ENCODE measurements at places on chromosomes 4 and X.

DNA sequence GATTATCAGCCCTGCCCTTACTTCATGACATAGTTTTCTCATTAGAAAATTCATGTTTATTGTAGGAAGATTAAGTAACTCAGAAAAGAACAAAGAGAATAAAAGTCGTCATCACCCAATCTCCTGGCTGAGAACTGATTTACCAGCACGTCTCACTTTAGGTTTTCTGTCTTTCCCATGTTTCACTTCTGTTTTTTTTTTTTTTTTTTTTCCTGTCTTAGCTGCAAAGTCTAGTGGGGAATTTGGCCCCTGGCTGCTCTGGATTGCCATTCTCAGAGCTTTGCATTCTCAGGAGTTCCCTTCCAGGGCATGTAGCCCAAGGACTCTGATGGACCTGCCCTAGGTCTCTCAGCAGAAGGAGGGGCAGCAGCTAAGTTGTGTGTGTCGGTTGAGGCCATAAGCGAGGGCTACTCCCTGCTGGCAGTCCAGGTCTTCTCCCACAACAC lies 57.8 kb downstream of the TMEM131L start:
- DNase-seq: no peak

DNA sequence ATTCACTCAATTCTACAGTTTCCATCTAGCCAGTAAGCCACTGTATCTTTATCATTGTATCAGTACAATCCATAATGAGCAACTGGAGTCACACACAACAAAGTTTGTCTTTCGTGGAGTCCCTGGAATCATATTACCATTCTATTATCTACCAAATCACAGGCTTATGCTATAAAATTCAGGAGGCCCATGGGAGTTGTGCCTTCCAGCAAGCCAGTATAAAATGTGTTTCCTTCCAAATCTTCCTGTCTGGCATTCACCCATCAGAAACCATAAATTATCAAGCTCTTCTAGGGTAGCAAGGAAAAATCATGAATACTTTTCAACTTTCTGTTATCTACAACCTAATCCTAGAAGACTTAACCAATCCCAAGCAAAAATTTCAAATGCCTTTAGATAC lies 1383.3 kb upstream of the PCDH7 start:
- DNase-seq: no peak

- no peak for DNase-seq
Observed at GRCh38 chr4:16938512-16939040, 40.1 kb upstream of the LDB2 start.

DNA sequence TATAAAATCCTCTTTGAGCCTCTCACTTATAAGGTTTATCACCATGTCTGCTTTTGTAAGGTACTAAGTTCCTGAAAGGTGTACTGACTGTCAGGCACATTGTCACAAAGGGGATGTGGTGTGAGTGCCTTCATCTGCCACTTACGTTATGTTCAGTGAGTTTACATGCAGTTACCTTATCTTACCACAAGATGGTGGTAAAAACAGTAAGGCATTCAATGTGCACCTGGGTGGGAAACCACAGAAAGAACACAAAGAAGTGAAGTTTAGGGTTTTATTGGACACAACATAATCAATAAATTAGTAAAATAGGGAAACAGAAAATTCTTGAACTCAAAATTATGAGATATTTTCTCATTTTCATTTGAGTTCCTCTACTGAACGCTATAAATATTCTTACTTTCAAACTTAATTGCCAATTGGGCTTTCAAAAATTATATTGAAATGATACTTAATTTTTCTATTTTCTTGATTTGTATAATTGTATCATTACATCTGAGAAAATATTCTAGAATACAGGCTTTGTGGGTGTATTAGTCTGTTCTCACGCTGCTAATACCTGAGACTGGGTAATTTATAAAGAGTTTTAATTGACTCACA lies 650.8 kb downstream of the PCDH7 start:
- DNase-seq: peak; percentile 73

DNA sequence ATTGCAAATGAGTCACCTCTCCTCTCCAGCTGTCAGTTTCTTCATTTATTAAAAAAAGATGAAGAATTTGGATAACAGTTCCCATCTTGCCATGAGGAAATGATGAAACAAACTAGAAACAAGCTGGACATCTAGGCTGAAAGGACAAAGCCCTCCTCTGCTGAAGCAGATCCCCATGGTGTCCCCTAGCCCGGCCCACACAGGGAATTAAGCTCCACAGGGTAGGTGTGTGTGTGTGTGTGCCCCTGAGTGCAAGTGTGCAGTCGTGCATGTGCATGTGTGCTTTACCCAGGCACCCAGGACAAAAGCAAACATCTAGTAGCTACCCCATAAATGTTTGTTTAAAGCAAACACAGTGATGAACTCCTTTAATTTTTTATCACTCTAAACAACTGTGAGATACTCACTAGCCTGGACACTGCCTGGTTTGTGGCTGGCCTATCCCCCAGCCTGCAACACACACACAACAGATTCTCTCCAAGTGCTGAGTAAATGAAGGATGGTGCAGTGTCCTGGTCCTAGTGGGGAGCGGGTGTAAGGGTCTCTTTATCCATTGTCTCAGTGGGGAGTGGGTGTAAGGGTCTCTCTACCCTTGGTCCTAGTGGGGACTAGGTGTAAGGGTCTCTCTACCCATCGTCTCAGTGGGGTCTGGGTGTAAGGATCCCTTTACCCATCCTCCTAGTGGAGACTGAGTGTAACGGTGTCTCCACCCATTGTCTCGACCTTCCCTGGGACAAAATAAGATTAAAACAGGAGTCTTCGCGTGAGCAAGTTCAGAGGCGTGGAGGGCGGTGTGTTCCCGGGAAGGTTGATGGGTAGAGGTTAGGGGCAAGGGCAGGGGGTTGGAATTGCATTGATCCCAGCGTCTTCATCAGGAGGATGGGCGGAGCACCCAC lies 688 bp upstream of the EVC start:
- DNase-seq: peak; percentile 36

- DNase-seq: peak; percentile 67
Observed at GRCh38 chr4:127400731-127401346, 231.9 kb upstream of the INTU start.

DNA sequence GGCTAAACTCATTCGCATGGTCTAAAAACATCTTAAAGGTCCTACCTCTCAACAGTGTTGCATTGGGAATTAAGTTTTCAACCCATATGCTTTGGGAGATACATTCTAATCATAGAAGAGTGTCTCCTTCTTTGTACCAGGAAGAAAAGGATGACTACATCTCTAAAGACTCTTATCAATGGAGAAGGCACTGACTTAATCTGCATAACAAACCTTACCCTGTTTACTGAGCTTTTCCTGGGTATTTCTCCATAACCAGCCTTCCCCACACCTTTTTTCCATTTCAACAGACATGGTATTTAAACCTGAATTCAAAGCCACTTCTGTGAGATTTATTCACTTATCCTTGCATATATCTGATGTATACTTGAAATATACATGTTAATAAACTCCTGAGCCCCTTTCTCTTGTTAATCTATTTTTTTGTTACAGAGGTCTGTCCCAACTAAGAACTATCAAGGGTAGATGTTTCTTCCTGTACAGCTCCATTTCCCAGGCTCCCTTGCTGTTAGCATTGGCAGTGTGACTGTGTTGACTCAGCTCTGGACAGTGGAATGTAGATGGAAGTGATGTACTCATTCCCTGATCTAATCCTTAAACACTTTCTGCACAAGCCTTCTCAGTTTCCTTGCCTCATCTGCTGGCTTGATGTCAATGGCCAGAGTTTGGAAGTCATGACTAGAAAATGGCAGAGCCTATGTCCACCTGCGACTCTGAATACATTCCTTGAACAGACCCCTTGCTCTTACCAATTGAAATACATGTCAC lies 148.9 kb upstream of the CPEB2 start:
- DNase-seq: no peak

- peak; percentile 17 for DNase-seq
Observed at GRCh38 chrX:70769659-70770227, 138.8 kb downstream of the TEX11 start.

GRCh38 chr4:94525993-94526728 lies 74.4 kb downstream of the PDLIM5 start:
- DNase-seq: peak; percentile 23

- DNase-seq: no peak
Observed at GRCh38 chr4:27407616-27408015, 547.0 kb downstream of the STIM2 start.

DNA sequence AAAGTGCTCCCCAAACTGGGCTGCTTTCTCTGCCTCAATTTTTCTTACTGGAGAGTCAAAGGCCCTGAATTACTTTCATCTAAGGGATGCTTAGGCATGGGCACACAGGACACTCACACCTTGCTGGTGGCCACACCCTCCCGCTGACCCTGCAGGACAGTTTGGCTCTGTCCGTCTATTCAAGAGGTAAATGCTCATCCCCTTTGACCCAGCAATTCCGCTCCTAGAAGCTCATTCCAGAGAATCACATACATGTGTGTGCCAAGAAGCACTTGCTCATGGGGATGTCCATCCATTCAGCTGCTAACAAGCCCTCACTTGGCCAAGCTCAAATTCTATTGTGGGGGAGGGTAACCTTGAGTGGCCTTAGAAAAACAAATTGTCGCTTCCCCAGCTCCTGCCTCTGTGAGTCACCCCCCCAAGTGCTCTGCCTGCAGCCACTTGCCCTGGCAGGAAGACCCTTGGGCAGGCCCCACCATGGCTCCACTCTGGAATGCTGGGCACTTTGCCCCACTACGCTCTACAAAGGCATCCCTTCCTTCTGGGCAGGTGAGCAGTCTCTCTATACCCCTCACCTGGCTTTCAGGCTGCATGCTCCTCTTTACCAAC lies 54.5 kb downstream of the HTRA3 start:
- DNase-seq: no peak

DNA sequence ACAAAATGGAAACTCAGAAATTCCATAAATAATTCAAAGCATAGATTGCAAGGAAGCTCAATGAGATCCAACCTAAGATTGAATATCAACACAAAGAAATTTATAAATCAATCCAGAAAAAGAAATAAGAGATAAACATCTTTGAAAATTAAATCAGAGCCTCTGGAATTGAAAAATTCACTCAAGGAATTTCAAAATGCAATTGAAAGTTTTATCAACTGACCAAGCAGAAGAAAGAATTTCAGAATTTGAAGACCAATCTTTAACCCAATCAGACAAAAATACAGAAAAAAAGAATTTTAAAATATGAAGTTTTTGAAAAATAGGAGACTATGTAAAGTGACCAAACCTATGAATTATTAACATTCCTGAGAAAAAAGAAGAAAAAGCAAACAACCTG lies 134.1 kb downstream of the GASK1B start:
- no peak for DNase-seq

All from MM.1S (cell line).